ENCODE measurements at places on chromosomes 1 and 21.

GRCh38 chr1:116376729-116377086, 3.7 kb downstream of the ATP1A1 start:
- no peak for DNase-seq

- no peak for DNase-seq
Measured at GRCh38 chr1:224647449-224647848, 31.3 kb downstream of the CNIH3 start.

DNA sequence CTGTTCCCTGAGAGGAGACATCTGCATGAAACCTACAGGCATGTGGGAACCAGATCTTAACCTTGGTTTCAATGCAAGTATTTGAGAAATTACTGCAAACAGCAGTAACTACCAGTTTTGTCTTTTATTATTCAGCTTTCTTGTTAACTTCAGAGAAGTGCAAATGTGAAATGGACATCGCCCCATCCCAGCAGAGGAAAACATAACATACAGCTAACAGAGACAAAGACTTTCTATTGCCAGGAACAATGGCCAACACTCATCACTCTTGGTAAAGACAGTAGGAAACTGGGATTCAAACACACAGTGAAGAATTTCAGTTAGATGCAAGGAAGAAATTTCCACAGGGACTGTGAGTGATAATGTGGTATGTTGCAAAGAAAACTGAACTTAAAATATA, 115.1 kb downstream of the SLC30A10 start:
- no peak for DNase-seq

- no peak for DNase-seq
Measured at GRCh38 chr1:64693406-64693805, 51.5 kb upstream of the RAVER2 start.

DNA sequence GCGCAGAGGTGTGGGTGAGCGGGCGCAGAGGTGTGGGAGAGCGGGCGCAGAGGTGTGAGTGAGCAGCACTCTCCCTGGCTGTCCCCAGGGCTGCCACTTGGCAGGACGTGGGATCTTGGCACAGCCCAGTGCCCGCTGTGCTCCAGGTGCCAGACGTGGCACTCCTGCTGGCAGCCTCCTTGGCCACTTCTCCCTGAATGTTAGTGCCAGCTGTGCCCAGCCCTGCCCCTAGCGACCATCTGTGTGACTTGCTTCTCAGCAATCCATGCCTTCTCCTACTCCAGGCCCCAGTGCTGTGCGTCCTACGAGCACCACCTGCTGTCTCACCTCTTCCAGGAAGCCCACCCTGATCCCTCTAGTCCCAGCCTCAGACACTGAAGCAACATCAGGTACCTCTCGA, 30.5 kb downstream of the KRTAP10-1 start:
- DNase-seq = no peak

- no peak for DNase-seq
Measured at GRCh38 chr1:116692879-116693278, 25.3 kb upstream of the IGSF3 start.

GRCh38 chr1:52180176-52180575, 38.3 kb downstream of the ZFYVE9 start:
- DNase-seq = no peak

GRCh38 chr21:37593015-37593414, 226.4 kb downstream of the DYRK1A start:
- DNase-seq = no peak

DNA sequence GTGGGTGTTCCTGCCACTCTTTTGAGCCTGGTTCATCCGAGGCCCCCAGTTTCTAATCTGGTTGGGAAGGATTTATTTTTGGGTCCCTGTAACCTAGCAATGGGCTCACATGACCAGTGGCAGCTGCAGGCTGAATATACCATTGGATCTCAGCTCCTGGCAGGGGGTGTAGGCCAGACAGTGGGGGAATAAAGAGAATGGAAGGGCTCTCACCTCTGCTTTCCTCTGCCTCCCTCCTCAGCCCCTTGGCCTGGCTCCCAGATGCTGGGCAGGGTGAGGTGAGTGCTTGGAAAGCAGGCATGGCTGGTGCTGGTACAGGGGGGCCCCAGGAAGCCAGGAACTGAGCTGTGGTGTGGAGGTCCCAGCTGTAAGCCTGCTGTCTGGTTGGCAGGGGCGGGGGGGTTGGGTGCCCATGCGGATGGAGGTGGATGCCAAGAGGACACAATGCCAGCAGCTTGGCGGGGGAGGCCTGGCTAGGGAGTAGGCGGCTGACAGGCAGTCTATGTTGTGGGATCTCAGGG, 3.6 kb upstream of the GPR61 start:
- DNase-seq = no peak

DNA sequence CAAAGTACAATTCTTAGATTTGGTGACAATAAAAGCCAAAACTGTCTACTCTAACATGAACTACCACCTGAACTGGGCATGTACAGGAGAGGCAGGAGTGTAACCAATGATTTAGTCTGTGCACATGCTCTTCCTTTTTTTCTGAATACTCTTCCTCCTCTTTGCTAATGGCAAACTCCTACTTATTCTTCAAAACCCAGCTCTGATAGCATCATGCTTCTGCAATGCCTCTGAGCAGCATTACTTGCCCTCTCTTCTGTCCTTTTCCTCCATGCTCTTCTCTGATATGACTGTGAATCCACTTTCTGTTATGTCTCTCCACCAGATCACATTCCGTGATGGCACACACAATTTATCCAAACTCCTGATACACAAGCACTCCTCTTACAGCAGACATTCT, 31.4 kb downstream of the CNN3 start:
- DNase-seq = no peak

- DNase-seq = no peak
Measured at GRCh38 chr1:187313115-187313514, 484.4 kb downstream of the PLA2G4A start.

DNA sequence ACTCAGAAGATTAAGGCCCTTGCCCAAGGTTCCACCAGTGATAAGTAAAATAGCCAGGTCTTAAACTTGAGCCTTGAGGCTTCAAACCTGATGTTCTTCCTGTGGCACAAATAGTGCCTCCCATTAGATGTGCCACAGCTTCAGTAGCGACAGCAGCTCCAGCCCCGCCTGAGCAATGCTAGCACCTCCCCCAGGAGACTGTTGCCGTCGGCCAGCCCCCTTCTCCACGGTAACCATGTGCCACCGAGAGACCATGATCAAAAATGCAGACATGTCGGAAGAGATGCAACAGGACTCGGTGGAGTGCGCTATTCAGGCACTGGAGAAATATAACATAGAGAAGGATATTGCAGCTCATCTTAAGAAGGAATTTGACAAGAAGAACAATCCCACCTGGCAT, 32.2 kb downstream of the KLHDC7A start:
- DNase-seq = no peak

Measured in CD4-positive, alpha-beta T cell treated with Interleukin-17A for 1 hour (primary cell).